ENCODE measurements at places on chromosomes 3 and 15.

DNA sequence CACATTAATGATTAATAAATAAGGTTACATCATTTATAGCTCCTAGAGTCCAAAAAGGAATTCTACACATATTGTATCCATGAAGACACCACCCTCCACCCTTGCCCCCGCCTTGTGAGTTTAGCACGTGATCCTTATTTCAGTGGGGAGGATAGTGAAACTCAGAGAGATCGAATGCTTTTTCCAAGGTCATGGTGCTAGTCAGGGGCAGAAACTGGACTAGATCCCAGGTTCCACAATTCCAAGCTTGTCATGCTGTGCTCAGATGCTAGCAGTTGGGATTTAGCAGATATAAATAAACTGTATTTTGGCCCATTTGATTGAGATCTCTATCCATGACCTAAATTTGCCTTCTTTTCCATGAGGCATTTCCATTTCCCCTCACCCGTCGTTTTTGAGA, 227.4 kb upstream of the THRB start:
- no peak for DNase-seq

DNA sequence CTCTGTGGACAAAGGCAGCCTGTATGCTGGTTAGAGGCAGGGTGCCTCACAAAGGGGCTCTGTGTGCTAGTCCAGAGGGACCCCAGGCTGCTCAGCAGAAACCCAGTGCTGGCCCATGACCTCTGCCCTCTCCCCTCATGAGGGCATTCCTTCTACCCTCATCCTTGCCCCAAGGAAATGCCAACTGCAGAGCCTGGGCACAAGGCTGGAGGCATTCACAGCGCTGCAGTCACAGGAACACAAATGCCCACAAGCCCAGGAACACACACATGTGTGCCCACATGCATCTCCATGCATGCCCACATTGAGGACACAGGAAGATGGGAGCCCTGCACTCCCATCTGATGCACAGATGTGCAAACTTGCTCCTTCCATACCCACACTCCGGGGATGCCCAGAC, 3.8 kb downstream of the INKA1 start:
- DNase-seq, result no peak

GRCh38 chr15:33907326-33907725, 61.0 kb upstream of the CHRM5 start:
- DNase-seq, result no peak

- no peak for DNase-seq
Observed at GRCh38 chr15:95684126-95684525, 646.4 kb upstream of the NR2F2 start.

- DNase-seq, result no peak
Observed at GRCh38 chr3:183591881-183592521, 36.5 kb upstream of the KLHL6 start.

GRCh38 chr15:83794209-83794608, 140.3 kb downstream of the ADAMTSL3 start:
- no peak for DNase-seq
